ENCODE measurements at places on chromosomes 5 and 9. TPM values are rescaled to one million over a fixed set of nuclear protein-coding genes. Genes with fewer than 3 reads are reported as not detected.

GRCh38 chr5:16983022-16983639 is 47.0 kb upstream of the MYO10 start:
- no peak for DNase-seq

GRCh38 chr9:16157216-16157615 is 604.4 kb downstream of the CCDC171 start:
- DNase-seq = no peak

GRCh38 chr5:57549566-57549965 is 67.0 kb upstream of the ACTBL2 start:
- DNase-seq = no peak

GRCh38 chr5:38612851-38613250 is 56.4 kb upstream of the LIFR start:
- no peak for DNase-seq

Gene AHRR
- 1.7 TPM for total RNA-seq

DNA sequence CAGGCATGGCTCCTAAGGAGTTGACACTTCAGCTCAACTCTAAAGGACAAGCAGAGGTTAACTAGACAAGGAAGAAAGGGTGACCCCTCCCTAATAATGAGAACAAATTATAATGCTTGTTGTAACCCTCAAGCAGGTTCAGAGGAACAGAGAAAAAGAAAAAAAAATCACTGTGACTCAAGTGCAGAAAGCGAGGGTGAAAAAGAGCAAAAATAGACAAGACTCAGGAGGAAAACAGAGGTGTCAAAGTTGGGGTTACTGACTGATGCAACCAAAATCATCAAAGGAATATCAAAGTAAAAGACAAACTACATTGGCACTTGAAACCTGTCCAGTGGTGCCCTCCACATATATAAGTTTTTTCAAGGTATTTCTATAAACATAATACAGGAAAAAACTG is 28.4 kb downstream of the FBXW11 start:
- DNase-seq = no peak

GRCh38 chr9:15935661-15936305 is 382.9 kb downstream of the CCDC171 start:
- no peak for DNase-seq

Gene SNX30
- 18.8 TPM for total RNA-seq

All from B cell (primary cell).